ENCODE measurements at places on chromosomes 7 and 10.

- no peak for DNase-seq
Observed at GRCh38 chr7:129643550-129644170, 32.1 kb downstream of the NRF1 start.

DNA sequence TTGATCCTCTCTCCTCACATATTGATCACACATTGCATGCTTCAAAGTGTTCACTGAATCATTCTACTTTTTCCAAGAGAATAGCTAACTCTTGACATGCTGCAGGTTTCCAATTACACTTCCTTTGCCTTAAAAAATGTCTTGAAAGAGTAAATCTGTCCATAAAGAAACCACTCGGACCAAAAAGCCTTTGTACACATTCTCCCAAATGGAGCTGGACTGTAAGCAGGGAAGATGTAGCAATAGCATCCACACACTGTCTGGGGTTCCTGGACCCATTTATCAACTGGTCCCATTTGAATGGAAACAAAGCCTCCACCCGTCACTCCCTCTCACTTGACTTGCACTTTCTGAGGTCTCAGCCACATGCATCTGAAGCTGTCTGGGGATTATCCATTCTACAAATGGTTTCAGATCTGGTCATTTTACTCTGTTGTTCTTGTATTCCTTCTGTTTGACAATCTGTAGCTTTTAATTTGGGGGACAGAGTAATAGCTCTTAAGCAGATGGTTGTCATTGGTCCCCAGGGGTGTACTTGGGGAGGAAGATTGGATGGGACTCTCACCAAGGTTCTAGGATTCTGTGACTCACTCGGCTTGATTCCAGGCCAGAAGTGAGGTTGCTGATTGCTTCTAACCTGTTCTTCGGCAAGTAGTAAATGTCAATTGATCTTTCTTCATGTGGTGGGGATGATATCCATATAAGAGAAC lies 203.5 kb downstream of the HIBADH start:
- DNase-seq, result no peak

DNA sequence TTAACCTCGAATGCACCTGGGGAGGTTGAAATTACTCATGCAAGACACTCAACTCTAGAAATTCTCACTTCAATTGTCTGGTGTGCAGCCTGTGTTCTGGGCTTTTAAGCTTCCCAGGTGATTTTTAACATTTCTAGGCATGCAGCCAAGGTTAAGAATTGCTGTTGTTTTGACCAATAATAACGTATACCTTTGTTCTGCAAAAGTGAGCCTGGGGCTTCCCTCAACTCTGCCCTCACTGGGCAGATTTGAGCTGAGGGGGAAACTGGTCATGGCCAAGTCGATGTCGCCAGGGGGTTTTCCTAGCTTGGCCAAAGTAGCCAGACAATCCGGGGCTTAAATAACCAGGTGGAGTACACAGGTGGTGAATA lies 568 bp downstream of the PRSS2 start:
- DNase-seq, result no peak

- DNase-seq, result no peak
Observed at GRCh38 chr7:5214641-5215040, 24.6 kb downstream of the WIPI2 start.

GRCh38 chr10:50855015-50855414 lies 30.4 kb downstream of the A1CF start:
- no peak for DNase-seq

DNA sequence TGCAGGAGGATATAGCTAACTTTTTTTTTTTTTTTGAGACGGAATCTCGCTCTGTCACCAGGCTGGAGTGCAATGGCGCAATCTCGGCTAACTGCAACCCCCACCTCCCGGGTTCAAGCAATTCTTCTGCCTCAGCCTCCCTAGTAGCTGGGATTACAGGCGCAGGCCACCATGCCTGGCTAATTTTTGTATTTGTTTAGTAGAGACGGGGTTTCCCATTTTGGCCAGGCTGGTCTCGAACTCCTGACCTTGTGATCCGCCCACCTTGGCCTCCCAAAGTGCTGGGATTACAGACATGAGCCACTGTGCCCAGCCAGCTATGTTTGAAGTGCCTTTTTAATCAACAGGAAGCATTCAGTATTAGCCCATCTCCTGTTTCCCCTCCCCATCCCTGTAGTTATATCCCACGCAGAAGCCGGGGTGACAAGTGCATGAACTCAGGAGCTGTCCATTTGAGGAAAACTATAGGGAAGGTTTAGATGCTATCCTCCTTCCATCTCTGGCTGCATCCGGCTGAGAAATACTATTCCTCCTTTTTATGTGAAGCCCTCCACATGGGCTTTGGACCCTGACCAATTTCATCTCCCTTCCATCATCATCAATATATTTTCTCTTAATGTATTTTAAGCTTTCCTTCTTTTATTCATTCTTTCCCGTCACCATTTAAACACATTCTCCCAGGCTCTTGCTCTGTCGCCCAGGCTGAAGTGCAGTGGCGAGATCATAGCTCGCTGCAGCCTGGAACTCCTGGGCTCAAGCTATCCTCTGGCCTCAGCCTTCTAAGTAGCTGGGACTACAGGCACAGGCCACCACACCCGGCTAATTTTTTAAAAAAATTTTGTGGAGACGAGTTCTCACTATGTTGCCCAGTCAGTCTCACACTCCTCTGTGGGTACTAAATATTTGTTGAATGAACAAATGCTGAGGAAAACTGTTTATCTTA lies 1.3 kb upstream of the POT1 start:
- DNase-seq, result no peak

- DNase-seq, result no peak
Observed at GRCh38 chr10:132519382-132520176, 18.0 kb upstream of the INPP5A start.

DNA sequence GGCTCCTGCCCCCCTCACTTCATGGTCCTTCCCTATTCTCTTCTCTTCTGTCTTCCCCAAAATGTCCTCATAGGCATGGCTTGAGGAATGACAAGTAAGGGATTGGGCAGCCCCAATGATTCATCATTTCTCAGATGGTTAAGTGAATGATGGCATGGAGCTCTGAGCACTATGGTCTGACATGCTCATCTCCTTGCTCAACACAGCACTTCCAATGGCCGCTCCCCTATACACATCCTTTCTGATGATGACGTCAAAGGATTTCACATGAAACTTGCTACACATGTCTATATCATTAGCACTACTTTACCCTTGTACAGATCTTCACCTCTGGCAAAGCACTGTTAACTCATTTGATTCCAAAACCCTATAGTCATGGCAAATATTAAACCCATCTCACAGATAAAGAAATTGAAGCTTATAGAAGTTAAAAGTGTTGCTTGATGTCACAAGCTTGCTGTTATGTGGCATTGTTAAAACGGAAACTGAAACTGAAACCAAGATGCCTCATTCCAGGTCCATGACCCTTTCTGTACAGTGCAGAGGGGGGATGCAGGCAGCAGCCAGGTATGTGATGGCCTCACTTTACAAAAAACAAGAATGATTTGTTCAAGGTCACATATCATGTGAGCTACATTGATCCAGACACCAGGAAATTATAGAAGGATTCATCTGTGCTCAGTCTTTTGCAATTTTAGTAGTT lies 90.0 kb upstream of the PLXNA4 start:
- DNase-seq, result no peak

DNA sequence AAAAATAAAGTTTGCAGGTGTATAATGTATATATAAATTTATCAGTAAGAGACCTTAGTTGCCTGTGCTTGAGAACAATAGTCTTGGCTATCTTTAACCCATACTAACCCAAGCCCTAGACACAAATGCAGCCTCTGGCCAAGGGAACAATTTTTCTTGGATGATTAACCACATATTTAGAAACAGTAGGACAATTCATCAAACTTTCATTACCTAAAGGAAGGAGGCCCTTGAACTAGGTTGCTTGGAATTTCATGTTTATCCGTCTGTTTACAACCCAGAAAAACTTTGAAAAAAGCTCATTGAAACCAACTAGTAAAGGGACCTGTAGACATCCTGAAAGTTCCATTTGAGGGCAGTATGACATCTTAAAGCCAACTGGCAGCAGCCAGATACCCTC lies 8.9 kb upstream of the ERLIN1 start:
- no peak for DNase-seq

- DNase-seq, result no peak
Observed at GRCh38 chr7:112053737-112054069, 152.5 kb downstream of the DOCK4 start.

- no peak for DNase-seq
Observed at GRCh38 chr7:10211861-10212260, 761.8 kb upstream of the PHF14 start.

GRCh38 chr10:124632566-124632965 lies 111.6 kb downstream of the FAM53B start:
- DNase-seq, result no peak

GRCh38 chr10:104300736-104301292 lies 31.8 kb downstream of the GSTO2 start:
- no peak for DNase-seq

- no peak for DNase-seq
Observed at GRCh38 chr10:66804962-66805361, 120.9 kb upstream of the LRRTM3 start.

DNA sequence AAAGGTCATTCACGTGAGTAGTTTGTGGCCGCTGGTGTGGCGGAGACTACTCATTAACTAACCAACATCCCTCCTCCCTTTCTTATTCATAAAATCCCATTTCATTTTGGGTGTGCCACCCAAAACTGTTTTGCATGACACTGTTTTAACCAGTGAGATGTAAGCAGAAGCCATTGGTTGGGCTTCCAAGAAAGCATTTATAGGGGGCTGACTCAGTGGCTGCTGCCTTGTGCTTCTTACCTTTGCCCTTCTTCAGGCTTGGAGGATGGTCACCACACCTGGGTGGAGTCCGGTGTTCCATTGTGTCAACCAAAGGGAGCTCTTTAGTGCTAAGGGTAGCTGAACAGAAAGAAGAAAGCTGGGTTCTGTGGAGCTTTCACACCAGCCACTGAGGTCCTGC lies 37.2 kb upstream of the EPC1 start:
- DNase-seq, result no peak

GRCh38 chr10:43128958-43129706 lies 9.1 kb upstream of the CSGALNACT2 start:
- no peak for DNase-seq

DNA sequence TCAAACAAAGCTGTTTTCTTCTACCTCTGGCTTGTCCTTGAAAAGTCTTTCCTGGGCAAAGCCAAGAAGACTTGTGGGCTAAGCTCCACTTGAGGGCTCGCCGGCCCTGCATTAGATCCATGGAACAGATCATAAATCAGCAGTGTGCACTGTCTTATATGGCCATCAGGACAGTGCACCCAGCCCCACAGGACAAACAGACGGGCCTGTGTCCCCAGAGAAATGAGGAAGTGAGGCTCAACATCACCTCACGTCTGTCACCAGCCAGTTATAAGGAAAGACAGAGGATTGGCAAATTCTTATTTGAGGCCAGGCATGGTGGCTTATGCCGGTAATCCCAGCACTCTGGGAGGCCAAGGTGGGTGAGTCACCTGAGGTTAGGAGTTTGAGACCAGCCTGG lies 12.3 kb upstream of the IFT22 start:
- DNase-seq, result no peak

GRCh38 chr7:32519763-32520162 lies 24.5 kb downstream of the AVL9 start:
- DNase-seq, result no peak
